ENCODE measurements at places on chromosomes 7 and 10.

DNA sequence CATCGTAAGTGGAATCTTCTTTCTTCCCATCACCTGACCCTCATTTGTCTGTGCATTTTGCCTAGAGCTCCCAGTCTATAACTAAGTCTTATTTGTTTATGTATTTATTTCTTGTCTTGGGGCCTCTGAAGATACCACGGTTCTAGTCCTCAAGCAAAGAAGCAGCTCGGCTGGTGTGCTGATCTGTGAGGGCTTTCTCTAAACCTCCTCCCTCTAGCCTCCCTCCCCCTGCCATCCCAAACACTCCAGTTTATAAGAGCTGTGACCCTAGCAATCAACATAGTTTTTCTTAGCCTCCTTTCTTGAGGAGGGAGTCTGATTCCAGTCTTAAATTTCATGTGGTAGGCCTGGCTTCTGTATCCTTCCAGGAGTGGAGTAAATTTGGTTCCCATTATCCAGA is 15.7 kb upstream of the NDUFA5 start:
- DNase-seq, result no peak

- no peak for DNase-seq
Measured at GRCh38 chr7:78350391-78350790, 551.8 kb downstream of the PHTF2 start.

GRCh38 chr10:6239213-6239991 is 36.7 kb downstream of the PFKFB3 start:
- no peak for DNase-seq

- no peak for DNase-seq
Measured at GRCh38 chr10:30722956-30723620, 93.5 kb upstream of the LYZL2 start.

DNA sequence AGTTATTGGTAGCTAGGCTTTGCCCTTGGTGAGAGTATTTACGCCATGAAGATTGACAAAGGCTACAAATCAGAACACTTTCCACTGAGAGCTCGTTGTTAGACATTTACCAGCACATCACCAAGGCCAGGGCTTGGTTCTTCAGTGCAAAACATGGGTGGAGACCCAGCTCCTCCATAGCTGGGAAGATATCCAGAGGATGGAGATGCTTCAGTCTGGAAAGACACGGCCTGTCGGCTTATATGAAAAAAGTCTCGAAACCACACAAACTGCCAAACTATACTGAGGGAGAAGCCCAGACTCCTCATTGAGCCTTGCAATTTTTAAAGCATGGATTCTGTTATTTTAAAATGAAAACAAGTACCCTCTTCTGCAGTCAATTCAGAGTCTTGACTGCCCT is 83.4 kb upstream of the ANLN start:
- DNase-seq, result no peak

GRCh38 chr10:29669149-29669548 is 34.4 kb upstream of the SVIL start:
- no peak for DNase-seq

DNA sequence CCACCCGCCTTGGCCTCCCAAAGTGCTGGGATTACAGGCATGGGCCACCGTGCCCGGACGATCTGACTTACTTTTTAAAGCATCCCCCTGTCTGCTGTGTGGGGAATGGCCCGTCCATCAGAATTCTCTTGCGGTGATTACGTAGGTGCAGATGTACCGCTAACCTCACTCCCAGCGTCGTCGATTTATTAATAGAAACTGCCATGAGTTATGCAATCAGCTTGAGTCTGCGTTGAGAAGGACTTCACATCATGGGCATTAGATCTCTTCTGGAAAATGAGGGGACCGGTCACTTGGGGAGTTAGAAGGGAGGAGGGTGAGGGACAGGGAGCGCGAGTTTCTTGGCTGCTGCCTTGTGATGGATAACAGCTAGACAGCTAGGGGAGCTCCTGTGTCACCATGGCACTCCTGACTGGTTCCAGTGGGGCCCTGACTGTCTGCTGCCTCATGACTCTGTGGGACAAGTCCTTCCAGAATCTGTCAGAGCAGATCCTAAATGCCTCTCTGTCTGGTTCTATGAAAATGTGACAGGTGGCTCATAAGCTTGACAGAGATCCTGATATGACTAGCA is 35.2 kb downstream of the POR start:
- DNase-seq, result no peak

GRCh38 chr10:102593074-102593803 is 51.0 kb upstream of the TRIM8 start:
- no peak for DNase-seq

DNA sequence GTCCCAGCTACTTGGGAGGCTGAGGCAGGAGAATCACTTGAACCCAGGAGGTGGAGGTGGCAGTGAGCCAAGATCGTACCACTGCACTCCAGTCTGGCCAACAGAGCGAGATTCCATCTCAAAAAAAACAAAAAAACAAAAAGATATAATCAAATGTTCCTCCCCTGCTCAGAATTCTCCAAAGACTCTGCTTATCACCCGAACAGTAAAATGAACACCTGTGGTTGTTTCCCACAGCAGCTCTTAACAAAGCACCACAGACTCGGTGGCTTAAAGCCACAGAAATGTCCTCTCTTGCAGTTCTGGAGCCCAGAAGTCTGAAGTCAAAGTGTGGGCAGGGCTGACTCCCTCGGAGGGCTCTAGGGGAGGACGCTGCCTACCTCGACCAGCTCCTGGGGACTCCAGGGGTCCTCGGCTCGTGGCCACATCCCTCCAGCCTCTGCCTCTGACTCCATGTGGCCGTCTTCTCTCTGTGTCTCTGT is 4.1 kb upstream of the INTS1 start:
- no peak for DNase-seq

GRCh38 chr10:70974351-70974901 is 86.1 kb upstream of the PCBD1 start:
- no peak for DNase-seq

GRCh38 chr10:118807512-118808305 is 52.9 kb upstream of the CACUL1 start:
- DNase-seq, result no peak

DNA sequence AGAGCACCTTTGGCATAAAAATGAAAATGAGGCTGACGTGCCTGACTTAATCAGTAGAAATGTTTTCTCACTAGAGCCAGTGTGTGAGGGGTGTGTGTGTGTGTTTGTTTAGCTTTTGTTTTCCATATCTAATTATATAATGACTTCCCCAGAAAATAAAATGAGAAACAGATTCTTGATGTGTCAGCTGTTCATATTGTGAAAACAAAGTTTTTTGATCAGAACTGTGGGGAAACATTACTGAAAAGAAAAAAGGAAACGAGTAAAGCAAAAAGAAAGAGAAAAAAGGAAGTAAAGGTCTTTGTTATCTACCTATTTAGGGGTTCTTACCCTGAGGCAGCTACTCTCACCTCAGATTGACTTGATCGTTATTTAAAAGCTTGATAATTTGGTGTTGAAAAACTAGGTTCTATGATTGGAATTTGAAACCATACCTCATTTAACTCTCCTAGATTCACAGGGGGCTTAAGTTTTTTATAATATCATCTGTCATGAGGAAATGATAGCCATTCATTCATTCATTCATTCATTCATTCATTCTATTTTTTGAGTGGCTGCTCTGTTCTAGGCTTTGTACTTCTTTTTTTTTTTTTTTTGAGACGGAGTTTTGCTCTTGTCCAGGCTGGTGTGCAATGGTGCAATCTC is 58.0 kb downstream of the CREM start:
- DNase-seq, result no peak

- no peak for DNase-seq
Measured at GRCh38 chr10:58867683-58868082, 308.8 kb upstream of the PHYHIPL start.

DNA sequence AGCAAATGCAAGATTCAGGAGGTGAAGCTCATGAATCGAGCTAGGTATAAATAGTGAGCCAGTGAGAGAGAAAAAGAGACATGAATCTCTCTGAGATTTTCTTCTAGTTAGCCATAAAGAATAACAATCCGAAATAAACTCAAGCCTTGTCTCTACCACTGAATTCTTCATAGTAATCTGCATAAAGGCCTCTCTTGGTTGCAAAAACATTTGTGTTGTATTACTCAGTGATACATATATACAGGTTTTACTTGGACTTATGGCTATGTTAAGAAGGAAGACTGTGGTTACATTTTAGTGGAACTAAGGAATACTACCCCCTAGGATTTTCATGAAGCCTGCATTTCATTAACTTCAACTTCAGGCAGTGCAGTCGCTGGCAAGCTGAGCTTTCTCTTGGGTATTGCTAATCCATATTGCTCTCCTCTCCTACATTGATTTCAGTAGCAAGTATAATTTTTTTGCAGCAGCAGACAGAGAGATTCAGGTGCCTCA is 72.7 kb upstream of the TRIL start:
- no peak for DNase-seq

DNA sequence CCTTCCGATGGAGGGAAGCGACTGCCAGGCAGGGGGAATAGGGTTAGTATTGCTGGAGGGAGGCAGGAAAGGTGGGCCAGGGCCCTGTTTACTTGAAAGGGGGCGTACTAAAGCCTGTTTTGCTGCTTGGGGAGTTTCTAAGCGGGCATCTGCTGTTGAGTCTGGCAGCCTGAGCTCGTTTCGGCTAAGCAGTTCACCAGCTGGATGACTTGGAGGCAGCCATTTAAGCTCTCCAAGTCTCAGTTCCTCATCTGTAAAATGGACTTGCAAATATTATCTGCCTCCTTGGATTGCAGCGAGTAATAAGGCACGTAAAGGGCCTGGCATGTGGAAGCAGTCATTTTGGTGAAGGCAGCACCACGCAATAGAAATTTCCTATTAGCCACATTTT is 44.0 kb downstream of the LDB3 start:
- DNase-seq, result no peak

DNA sequence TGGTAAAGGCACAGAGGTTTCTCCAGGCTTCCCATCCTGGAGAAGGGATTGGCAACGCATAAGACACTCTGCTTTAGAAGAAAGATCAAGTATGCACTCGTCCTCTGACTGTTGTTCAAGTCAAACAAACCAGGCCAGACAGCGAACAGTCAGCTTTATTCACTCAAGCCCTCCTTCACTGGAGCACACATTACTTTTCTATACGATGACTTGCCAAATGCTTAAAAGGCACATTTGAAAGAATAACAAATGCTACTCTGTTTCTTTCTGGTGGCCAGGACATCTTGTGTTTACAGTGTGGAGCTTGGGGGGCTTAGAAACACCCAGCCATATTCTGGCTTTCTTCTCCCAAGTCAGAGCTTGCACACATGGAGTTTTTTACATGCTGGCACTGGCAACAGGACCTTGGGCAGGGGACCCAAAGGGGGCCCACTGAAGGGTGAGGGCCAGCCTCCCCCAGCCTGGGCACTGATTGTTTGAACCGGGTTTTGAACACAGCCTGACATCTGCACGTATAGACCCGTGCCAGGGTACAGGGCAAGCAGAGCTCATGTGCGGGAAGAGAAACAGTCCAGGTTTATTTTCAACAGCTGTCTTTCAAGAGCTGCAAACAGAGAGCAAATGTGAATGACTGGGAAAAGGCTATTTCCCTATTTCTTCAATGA is 33.3 kb upstream of the FGFR2 start:
- no peak for DNase-seq

GRCh38 chr10:49625411-49625810 is 11.6 kb downstream of the CHAT start:
- DNase-seq, result no peak

DNA sequence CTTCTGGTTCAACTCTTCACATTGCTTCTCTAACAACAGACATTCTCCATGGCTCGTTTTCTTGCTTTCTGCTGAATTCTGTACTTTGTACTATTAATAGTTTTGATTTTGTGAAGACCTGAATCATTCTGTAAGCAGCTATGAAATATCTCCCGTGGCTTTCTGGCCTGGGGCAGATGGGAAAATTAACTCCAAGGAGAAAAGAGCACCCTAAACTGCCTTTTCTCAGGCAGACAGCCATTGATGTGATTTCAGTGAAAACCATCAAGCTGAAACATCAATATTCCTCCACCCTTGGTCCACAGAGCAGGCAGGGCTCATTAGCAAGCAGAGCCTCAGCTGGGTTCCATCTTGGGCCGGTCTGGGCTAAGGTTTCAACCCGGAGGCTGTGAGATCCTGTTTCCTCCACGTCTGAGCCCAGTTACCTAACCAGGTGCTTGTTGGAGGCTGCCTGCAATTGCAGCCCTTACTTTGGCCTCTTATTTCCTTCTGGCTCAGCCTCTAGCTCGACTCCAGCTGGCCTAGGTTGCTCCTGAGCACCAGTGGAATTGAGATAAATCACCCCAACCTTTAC is 21.1 kb upstream of the EZH2 start:
- no peak for DNase-seq

GRCh38 chr10:110867807-110868465 is 3.8 kb upstream of the PDCD4 start:
- DNase-seq, result no peak

DNA sequence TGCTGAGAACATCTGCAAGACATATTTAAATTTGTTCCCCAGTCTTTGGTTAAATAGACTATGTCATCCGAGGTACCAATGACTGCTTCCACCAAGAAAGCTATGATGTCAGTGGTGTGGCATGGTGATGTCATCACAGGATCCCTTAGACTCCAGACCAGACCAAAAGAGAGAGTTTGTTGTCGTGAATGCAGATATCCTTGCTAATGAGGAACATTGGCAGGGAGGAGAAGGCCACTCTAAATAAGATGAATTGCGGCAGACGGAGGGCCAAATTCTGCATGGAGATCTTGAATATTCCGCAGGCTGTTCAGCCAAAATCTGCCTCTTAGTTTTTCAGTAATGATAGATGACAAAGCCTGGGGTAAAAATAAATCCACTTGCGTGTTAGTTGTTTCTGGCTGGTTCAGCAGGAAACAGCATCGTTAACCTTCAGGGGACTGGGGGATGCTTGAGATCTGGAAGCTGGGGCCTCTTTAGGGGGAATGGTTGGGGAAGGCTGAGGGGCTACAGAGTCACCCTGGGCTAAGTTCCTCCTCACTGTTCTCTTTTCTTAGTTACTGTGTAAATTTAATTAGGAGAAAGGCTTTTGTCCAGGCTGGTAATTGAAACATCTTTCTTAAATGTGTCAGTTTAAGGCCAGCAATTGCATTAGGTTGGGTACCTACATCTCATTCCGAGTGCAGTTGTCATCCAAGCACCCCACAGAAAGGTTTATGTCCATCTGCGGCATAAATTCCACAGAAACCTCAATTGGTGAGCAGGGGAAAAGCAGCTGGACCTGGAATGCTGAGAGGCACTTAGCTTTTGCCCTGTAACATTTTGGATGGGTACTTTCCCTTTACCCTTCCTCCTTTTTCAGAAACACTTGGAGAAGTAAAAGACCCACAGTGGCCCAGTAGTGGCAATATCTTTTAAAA is 11.6 kb upstream of the CAMK1D start:
- DNase-seq, result no peak

Measured in NCI-H2081 treated with DMSO at 0.1 percent for 48 hours (cell line).